Occipital lobe (tissue), 3 donors: ENCODE measurements at places on chromosomes 6 and 20. TPM values are rescaled to one million over a fixed set of nuclear protein-coding genes. Genes with fewer than 3 reads are reported as not detected.

GRCh38 chr20:19347943-19348456, 135.6 kb downstream of the SLC24A3 start:
- no peak for DNase-seq

GRCh38 chr6:84583784-84584183, 180.6 kb downstream of the TBX18 start:
- DNase-seq: no peak

Gene HLA-DMA
- total RNA-seq: 0.94 TPM

Gene HLA-DQA1
- total RNA-seq: 0.16 TPM

Gene PRR3
- 13.6 TPM for total RNA-seq

DNA sequence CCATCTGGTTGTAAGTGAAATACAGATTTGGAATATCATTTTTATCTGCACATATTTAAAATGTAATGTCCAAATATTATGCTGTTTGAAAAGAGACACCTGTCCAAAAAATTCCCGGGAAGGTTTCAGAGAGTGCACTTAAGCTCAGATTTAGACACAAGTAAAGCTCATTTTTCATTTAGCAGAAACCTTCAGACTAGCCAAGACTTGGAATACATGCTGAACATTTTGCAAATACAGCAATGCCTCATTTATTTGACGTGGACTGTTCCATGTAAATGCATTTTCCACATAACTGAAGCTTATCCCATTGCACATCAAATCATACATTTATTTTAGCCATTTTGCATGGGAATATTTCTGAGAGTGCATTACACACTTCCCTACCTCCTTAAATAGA, 280.7 kb downstream of the ZNF217 start:
- no peak for DNase-seq

Gene EFCAB8
- total RNA-seq: not detected

- DNase-seq: no peak
Measured at GRCh38 chr20:63811491-63811875, 19.6 kb downstream of the ZBTB46 start.
